ENCODE measurements at places on chromosomes 3 and 15.

DNA sequence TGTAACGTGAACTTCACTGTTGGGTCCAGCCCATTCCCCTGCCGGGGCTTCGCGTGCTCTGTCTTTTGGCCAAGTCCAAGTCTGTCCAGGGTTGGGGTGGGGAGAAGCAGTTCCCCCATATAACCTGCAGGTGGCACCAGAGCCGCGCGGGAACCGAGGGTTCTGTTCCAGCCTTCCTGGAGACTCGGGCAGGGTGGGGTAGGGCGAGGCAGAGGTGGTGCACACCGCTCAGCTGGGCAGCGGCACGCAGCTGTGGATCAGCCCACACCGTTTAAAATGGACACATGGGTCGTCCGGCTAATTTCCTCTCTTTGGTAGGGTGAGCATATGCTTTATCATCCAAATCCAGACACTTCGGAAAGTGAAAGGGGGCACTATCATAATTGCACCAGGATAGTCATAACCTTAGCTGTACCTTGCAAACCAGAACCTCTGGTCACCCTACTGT is 118.1 kb downstream of the TBC1D2B start:
- DNase-seq, result no peak

GRCh38 chr15:53962646-53963561 is 15.3 kb upstream of the UNC13C start:
- DNase-seq, result no peak

DNA sequence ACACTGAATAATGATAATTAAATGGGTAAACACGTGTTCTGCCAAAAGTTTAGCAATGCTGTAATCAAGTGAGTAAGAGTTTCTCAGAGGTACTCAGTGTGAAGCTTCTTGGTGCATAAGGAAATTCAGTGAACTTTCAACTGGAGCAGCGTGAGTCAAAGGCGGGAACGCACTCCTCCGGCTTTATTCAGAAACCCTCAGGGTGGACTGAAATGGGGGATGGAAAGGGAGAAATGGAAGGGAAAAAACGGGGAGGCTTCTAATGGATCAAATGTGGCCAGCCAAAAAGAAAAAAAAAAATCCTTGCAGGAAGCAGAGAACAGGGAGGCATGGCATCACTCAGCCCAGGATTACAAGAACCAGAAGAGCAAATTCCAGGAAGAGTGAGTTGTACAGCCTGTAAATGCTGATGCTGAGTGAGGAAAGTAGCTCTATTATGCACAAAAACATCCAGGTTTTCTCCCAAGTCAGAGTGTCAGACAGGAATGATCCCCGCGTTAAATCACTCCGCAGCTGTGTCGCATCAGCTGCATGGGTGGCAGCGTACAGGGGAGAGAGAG is 85.3 kb downstream of the ASB7 start:
- DNase-seq, result no peak

DNA sequence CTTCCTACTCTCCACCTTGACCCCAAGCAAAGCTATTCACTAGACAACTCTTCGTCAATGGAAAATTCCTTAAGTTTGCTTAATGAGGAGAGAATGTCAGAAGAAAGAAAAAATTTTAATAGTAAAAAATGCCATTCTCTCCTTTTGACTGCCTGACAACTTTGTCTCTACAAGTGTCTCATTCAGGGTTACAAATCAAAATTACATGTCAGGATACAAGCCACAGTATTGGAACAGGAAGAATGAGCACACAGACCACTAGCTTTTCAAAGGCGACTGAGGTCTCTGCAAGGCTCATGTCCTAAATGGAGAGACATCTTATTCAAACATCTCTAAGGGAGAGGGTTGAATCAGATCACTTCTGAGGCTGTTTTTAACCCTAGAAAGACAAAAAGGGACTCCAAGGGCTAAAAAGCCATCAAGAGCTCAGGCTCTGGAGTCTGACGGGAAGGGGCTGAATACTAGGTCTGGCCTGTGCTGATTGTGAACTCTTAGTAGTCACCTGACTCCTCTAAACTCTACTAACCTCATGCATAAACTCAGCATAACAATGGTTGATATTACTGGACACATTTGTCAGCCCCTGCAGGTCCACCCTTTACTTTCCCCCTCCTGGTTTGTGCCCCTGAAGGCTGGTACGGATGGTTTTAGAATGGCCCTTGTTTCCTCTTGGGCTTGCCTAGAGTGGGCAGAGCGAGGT is 12.8 kb upstream of the MEIS2 start:
- no peak for DNase-seq

DNA sequence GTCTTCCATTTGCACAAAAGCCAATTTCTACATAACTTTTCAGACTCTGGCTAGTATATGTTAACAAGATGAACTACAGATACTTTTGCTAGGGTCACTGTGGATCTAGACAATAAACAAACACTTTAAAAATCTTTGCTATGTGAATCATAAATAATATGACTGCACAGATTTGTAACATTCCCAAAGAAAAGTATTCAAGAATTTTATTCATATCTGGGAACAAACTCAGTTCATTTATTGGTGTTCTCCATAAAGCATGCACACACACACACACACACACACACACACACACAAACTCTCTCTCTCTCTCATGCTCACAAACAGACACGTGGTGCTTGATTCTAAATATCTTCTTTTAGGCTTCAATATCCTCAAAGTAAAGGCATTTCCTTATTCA is 18.8 kb upstream of the THRB start:
- DNase-seq, result no peak

GRCh38 chr3:143914257-143914656 is 57.4 kb upstream of the DIPK2A start:
- DNase-seq, result no peak

DNA sequence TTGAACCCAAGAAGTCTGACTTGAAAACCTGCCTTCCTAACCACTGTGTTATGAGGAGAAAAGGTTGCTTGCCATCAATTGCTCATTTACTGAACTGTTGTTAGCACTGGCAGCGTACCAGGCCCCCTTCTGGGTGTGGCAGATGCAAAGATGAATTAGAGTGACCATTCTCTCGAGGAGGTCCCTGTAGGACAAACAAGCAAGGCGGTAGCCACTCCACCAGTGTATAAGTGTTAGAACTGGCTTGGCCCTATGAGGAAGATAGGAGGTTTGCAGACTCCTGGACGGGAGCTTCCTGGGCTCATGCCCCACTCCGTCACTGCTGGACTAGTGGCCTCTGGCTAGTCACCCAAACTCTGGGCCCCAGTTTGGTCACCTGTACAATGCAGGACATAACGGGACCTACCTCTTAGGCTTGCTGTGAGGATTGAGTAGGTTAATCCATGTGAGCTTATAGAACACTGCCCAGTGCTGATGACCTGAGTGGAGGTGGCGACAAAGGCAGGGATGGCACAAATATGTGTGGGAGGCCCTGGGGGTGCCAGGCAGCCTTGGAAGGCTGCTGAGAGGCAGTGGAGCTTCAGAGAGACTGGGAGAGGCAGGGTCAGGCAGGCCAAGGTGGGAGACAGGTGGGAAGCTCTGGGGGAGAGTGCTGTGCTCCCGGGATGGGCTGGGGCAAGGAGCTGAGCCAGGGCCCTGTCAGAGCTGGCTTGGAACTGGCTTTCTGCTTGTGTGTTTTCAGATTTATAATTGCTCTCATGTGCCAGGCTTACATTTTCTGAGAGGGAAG is 145.9 kb downstream of the DNAJB8 start:
- no peak for DNase-seq

- DNase-seq, result no peak
Measured at GRCh38 chr3:83662381-83662960, 1296.3 kb upstream of the CADM2 start.

DNA sequence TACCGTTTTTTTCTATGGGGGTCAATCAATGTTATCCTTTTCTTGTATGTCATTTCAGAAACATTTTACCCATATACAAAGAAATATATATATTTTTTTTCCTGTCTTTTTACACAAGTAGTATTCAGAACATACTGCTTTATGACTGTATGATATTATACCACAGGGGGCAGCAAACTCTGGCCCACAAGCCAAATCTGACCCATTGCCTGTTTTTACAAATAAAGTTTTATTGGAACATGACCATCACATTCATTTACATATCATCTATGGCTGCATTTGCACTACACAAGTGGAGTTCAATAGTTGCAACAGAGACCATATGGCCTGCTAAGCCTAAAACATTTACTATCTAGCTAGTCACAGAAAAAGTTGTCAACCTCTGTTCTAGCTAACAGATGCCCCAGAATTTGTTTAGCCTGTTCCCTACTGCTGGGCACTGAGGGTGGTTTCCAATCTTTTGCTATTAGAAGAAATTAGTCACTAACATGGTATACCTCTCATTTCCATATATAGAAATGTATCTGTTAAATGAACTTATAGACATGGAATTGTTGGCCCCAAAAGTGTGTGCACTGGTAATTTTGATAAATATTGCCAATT is 57.7 kb downstream of the BFSP2 start:
- DNase-seq, result no peak

DNA sequence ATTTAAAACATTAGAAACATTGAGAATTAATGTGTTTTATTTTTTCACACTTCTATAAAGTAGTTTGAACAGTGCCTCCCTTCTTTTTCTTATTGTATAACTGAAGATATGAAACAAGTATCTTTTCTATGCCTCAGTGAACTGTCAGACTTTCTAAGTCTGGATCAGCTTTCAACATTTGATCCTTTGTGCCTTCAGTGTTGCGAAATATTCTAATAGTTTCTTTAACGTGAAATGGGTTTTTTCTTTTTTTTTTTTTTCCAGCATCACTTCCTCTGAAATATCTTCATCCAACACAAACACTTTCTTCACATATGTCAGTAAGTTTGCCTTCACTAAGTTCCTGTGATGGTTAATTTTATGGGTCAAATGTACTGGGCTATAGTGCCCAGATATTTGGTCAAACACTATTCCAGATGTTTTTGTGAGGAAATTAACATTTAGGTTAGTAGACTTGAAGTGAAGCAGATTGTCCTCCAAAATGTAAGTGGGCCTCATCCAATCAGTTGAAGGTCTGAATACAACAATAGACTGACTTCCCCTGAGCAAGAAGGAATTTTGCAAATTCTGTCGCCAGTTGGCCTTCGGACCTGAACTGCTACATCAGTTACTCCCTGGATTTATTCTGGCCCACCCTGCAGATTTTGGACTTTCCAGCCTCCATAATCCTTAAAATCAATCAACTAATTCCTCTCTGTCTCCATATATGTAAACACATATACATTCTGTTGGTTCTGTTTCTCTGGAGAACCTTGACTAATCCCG is 6.4 kb upstream of the CPOX start:
- DNase-seq, result no peak

DNA sequence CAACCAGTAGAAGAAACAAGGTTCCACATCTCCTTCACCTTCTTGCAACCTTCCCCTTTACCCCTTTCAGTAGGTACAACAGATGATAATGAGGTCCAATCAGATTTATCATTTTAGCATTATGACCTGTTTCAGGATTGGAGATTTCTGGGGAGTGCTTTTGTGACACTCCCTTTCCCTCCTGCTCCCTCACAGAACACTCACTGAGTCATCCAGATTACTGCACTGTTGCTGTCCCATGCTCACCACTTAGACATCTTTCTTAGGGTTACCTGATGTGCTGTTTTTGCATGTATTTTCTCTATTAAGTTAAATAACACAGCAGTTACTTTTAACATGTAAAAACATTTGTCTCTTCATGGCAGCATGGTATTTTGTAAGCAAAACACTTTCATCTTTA is 118.5 kb downstream of the MFSD1 start:
- DNase-seq, result no peak

GRCh38 chr3:113532698-113533533 is 561 bp downstream of the SIDT1 start:
- no peak for DNase-seq

DNA sequence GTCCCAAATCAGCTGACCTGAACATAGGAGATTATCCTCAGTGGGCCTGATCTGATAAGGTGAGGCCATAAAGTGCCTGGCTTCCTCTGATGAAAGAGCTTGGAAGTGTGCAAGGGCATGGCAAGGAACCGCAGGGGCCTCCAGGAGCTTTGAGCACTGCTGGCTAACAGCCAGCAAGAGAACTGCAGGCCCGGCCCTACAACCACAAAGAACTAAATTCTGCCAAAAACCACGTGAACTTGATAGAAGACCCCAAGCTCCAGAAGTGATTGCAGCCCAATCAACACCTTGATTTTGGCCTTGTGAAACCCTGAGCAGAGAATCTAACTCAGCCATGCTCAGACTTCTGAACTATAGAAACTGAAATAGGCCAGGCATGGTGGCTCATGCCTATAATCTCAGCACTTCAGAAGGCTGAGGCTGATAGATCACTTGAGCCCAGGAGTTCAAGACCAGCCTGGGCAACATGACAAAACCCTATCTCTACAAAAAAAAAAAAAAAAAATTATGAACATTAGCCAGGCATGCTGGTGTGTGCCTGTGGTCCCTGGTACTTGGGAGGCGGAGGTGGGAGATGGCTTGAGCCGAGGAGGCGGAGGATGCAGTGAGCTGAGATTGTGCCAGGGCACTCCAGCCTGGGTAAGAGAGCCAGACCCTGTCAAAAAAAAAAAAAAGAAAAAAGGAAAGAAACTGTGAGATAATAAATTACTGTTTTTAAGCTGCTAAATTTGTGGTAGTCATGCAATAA is 7.7 kb upstream of the DIS3L start:
- no peak for DNase-seq

DNA sequence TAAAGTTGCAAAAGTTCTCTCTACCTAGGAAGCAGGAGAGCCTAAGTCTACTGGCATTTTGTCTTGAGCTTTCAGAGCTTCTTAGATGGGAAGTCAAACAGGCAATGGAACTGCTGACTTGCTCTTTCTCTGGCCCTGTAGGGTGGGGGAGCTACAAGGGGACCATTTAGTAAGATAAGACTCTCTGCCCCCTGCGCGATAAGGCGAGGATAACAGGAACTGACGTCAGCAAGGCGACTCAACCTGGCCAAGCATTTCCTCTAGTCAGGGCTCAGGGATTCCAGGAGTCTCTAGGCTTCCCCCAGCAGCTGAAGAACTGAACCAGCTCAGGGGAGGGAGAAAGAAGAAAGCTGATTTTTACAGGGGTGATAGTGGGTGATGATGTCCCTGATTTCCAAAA is 5.8 kb downstream of the RARB start:
- no peak for DNase-seq

- no peak for DNase-seq
Measured at GRCh38 chr3:58082047-58082446, 73.8 kb downstream of the FLNB start.

DNA sequence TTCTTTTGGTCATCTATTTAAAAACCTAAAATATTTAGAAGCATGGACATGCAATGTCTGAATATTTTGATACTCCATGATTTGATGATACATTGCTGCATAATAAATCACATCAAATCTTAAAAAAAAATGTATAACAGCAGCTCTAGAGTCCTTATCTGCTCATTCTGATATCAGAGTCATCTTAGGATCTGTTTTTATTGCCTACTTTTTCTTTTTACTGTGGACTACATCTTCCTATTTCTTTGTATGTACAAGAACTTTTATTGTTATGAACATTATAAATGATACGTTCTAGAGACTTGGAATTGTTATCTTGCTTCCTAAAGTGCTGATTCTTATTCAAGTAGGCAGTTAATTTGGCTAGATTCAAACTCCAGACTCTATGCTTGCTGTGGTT is 72.7 kb downstream of the IQCH start:
- no peak for DNase-seq
